Stimulated activated CD8-positive, alpha-beta memory T cell treated with anti-CD3 and anti-CD28 coated beads, Interleukin-15, amount 100 ng/mL, for 1 hour (primary cell): ENCODE measurements at places on chromosomes 5 and 9.

- peak; percentile 7 for DNase-seq
Measured at GRCh38 chr9:88388886-88389605, 802 bp downstream of the SPIN1 start.

- DNase-seq: no peak
Measured at GRCh38 chr9:71303351-71303750, 181.9 kb upstream of the TRPM3 start.

DNA sequence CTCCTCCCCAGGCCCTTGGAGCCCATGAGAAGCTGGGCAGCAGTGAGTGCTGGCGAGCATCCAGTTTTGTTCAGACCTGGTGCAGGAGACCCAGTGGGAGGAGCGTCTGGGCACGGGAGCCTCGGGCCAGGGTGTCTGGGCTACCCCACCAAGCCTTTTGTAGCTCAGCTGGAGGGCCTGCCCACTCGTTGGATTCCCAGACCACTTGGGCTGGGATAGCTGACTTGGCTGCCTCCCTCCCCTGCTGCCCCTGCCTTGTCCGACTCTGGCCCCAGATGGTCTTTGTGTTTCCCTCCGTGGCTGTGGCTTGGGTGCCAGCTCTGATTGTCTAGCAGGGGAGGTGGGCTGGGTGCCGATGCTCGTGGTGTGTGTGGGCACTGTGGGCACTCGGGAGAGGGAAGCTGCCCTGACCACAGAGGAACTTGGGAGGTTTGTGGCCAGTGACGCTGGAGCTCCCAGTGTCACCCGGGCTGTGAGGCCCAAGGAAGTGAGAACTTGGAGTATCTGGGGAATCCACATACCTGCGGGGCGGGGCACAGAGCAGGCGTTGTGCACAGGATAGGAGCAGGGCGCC lies 47.3 kb downstream of the WNK2 start:
- DNase-seq: no peak

DNA sequence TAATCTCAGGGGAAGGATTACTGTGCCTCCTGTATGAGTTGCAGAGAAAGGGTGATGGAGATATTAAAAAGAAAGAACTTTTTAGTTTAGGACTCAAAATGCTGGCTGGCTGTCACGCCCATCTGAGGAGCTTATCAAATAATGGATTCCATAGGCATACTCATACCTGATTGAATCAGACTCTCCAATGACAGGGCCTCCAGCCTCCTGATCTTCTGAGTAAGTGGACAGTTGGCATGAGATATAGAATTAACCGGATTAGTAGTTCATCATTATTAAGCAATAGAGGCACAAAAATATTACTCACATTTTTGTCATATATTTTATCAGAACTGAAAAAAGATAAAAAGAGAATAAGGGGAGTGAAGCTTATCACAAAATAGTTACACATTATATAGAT lies 157.0 kb upstream of the RASA1 start:
- no peak for DNase-seq

DNA sequence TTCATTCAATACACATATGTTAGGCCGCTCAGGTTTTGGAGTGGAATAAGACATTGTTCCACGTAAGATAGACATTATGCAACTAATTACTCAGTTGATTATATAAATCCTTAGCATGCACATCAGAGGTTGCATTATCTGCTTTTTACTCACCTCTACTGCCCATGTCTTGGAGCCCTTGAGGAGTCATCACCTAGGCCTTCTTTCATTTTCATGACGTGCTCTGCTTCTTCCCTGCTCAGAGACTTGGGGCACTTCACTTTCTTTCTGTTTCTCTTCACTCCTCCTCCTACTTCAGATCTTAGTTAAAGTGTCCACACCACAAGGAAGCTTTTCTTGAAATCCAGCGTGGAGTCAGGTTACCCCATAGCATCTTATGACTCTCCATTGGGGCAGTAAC lies 241.1 kb downstream of the TLR4 start:
- DNase-seq: no peak

DNA sequence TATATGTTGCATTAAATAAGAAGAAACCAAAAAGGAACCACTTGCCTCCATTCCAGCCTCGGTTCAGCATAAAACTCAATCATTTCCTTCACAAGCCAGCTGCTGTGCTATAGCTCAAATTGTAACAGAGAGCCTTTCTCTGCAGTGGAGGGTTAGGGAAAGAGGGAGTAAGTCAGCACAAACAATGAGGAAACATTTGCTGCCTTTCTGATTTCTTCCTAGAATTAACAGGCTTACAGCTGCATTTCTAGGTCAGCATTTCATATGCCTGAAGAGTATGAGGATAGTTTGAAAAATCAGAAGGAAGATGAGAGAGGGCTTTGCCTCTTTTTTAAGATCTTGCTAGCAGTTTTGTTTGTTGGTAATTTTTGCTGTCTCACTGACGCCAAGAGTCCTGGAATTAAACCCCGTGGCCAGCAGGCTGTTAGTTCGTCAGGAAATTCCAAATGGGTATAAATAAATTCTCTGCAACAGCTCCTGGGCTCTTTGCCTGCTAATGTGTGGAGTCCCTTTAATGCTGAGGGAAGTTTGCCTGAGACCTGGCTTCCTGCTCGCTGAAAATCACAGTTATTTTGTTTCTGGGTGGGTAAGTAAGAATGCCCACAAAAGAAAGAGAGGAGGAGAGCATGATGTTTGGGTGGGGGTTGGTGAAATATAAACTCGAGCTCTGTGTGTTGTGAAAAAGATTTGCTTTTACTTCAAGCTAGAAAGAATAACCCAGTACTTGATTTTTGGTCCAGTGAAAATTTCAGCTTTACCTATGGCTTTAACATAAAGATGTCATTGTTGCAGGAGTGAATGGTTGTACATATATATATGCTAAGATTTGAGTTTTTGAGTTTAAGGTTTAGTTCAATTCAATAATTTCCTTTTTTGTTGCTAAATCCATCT lies 148.1 kb upstream of the DMRT1 start:
- DNase-seq: no peak

DNA sequence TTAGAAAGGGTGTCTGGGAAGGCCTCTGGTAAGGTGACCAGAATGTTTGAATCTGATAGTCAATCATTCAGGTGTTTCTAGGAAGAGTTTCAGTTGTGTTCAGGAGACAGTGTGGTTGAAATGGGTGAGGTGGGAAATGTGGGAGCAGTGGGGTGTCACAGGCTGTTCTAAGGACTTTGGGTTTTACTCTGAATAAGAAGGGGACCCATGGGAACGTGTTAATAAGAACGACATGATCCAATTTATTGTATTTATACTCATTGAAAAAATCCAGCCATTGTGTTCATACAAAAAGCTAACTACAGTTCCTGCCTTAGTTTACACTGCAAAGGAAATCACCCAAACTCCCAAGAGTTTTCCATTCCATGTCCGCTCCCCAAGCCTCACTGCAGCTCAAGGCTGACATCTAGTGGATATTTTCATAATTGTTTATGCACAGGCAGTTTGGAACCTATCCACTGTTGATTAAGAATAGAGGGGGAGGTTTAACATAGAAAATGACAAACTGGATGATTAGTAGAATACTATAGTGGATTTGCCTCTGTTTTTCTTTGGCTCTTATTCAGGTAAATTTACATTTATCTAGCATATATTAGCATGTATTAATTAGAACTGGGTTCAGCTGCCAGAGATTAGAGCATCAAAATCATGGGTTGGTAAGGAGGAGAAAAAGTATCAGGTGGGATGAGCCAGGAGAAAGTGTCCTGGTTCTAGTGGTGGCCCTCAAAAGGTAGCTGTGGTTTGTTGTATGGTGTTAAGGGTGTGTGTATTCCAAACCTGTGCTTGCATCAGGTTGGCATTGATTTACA lies 17.7 kb downstream of the CAVIN4 start:
- no peak for DNase-seq

DNA sequence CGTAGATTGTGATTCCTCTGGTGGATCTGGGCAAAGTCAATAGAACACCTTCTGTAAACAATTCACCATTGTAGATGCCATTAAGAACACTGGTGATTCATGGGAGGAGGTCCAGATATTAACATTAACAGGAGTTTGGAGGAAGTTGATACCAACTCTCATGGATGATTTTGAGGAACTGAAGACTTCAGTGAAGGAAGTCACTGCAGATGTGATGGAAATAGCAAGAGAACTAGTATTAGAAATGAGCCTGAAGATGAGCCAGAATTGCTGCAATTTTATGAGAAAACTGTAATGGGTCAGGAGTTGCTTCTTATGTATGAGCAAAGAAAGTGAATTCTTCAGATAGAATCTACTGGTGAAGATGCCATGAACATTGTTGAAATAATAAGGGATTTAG lies 26.9 kb downstream of the TCERG1 start:
- DNase-seq: no peak

GRCh38 chr9:113267911-113268566 lies 7.3 kb downstream of the CDC26 start:
- DNase-seq: no peak

DNA sequence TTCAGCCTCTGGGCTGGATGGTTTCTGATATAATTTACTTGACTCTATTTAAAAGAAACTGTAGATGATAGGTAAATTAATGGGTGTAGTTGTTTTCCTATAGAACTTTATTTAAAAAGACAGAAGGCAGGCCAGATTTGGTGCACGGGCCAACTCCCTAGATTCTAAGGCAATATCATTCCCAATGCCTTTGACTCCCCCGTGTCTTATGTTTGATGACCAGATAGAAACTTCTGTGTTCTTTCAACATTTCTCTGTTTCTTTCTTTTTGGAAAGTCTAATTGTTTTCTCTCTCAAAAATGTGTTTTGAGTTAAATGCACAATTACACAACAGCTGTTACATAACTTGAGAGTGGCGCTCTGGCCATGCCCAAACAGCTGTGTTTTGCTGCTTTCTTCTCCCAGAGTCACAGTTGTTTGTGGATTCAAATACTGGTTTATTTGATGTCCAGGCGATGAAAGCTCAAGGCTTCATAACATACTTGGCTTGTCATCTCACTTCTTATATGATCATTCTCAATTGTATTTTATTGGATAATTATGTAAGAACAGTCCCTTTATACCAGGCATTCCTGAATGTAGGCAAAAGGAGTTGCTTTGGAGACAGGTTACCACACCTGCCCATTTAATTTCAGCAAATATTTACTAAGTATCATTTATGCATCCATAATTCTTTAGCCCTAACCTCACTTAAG lies 1.7 kb upstream of the ALDH1A1 start:
- DNase-seq: no peak

DNA sequence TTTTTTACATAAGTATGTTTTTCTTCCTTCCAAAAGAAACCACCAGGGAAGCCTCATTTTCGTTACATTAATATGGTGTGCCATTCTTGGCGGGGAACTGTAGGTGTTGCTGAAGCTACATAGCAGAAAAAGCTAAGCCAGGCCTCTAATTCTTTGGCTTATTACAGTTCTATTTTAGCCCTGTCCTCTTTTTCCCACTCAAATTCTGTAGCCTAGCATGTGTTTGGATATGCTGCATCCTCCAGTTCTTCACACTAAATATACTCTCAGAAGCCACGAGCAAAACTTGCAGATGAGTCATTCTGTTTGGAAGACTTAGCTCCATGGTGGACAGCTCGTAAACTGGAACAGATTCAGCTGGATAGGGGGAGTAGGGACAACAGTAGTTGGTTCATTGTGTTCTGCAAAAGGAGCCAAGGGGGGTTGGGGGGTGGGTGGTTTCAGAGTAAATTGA lies 369.4 kb downstream of the TMEM161B start:
- DNase-seq: no peak

GRCh38 chr9:91825866-91826265 lies 124.2 kb downstream of the ROR2 start:
- no peak for DNase-seq

- DNase-seq: no peak
Measured at GRCh38 chr9:131590449-131590848, 45.1 kb downstream of the PRRT1B start.

GRCh38 chr5:113119246-113119924 lies 142.8 kb downstream of the DCP2 start:
- DNase-seq: no peak
